Activated T-cell treated with anti-CD3 and anti-CD28 coated beads, Interleukin-2, amount 50 U/mL, for 24 hours (primary cell): ENCODE measurements at places on chromosomes 4 and X.

- DNase-seq = no peak
These were observed 12.6 kb downstream of the DCLK2 start for GRCh38 chr4:150090836-150091235.

DNA sequence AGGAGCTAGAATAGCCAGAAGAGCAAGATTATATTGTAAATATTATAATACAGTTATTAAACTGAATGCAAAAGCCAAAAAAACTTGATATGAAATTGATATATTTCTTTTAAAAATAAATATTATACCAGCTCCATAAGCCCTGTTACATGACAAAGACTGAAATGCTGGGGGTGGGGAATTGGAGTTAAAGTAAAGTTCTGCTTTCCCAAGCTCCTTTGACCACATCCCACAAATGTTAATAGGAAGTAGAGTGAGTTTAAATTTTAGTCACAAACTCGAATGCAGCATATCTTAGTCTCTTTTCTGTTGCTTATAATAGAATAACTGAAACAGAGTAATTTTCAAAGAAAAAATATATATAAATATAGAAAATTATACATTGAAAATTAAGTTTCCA lies 46.9 kb upstream of the NFKB1 start:
- no peak for DNase-seq

GRCh38 chrX:40524423-40524822 lies 56.3 kb upstream of the ATP6AP2 start:
- DNase-seq = no peak

DNA sequence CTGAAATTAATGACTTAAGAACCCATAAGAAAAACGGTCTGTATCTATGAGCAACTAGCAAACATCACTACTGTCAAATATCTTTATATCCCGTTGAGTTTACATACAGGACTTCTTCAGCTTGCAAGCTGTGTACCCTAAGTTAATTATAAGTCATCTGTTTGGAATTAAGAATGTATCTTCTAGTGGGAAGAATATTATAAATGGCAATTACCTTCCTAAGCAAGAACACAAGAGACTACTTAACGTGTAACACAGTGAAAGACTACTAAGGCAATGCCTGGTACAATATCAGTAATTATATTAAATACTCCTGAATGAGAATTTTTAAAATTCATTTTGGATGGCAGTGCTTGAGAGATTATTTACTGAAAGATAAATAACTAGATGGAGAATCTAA lies 58.5 kb downstream of the ADGRA3 start:
- no peak for DNase-seq

GRCh38 chr4:174358829-174359228 lies 75.1 kb downstream of the CEP44 start:
- no peak for DNase-seq

- DNase-seq = no peak
These were observed 36.7 kb upstream of the FBXW7 start for GRCh38 chr4:152572417-152573086.

DNA sequence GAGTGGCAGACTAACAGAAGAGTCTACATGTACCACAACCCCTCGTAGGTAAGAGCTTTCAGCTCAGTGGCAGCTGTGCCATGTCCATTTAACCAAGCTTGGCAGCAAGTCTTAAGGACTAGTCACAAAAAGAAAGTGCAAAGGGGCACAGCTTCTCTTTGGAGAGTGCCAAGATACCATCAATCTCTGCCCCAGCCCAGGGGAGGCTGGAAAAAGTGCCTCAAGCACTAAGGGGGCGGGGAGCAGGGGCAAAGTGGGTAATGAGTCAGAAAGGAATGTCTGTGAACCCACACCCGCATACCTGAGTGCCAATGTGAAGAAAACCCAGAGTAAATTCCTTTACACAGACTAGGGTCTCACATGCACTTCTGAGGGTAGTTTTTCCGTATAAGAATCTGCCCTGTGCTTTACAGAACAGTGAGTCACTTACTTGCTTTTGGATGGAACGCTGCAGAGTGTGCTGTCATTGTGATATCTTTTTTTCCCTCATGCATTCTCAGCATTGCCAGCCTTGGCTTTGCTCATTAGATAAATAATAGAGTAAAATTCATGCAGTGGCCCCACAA lies 219.8 kb downstream of the ZNF674 start:
- DNase-seq = peak; percentile 70

GRCh38 chrX:45240301-45240700 lies 39.6 kb upstream of the DIPK2B start:
- DNase-seq = no peak

DNA sequence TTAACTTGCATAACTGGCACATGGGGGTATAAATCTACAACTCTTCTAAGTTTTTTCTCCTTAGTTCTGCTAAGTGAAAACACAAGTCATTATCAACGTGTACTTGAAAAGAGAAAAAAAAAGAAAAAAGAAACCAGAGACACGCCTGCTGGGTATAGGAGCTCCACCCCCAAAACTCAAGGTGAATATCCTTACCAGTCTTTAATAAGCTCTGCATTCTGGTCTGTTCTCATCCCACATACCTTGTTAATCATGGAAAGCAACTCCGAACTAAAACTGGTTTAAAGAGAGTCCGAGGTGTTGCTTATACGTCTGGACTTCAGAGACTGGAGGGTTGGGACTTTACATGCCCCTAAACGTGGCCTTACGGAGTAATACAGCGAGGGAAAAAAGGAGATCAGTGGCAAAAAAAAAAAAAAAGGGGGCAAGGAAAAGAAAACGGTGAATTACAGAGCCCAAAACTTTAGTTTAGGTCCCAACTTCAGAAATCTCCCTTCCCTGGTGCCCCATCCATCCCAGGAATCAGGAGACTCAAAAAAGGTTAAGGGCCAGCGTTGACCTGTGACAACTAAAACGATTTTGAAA lies 1.0 kb downstream of the PGRMC2 start:
- no peak for DNase-seq

DNA sequence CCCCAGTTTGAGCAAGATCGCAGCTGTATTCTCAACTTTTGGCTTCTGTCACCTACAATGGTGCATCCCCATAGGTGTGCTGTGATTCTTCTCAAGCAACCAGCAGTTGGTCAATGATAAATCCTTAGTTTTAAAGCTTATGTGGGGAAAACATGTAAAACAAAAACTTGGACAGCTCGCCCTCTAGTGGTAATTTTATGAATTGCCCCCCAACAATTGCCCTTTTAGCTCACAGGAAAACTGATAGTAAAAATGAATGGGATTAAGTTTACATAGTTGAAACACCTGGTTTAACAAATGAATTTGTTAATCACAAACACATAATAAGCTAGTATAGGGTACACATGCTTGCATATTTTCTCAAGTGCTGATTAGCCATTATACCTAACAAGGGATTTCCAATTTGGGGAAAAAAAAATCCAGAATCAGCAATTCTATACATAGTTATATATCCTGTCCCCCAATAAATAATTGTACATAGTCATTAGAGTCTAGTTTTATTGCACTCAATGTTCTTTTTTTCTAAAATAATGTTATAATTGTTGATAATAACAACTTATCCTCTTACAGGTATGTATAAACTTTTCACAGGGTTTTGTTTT lies 30.1 kb downstream of the TEX13A start:
- no peak for DNase-seq

- no peak for DNase-seq
These were observed 963.3 kb upstream of the GRIA3 start for GRCh38 chrX:122220644-122221373.

- DNase-seq = no peak
These were observed 54.9 kb upstream of the FRAS1 start for GRCh38 chr4:78002260-78002659.

- no peak for DNase-seq
These were observed 117.7 kb downstream of the PPA2 start for GRCh38 chr4:105356194-105356593.

- DNase-seq = no peak
These were observed 11.4 kb downstream of the SYN1 start for GRCh38 chrX:47608130-47608810.

- DNase-seq = no peak
These were observed 135.1 kb downstream of the PLS3 start for GRCh38 chrX:115696039-115696438.

- no peak for DNase-seq
These were observed 168.7 kb upstream of the HAND2 start for GRCh38 chr4:173698557-173699262.

GRCh38 chrX:41095174-41095573 lies 9.9 kb downstream of the USP9X start:
- DNase-seq = no peak

- DNase-seq = no peak
These were observed 111.3 kb downstream of the ARHGAP10 start for GRCh38 chr4:147843162-147843561.

- DNase-seq = no peak
These were observed 45.9 kb downstream of the ADGRL3 start for GRCh38 chr4:61246034-61246433.

- DNase-seq = no peak
These were observed 69.8 kb upstream of the AMOT start for GRCh38 chrX:112910418-112910817.

DNA sequence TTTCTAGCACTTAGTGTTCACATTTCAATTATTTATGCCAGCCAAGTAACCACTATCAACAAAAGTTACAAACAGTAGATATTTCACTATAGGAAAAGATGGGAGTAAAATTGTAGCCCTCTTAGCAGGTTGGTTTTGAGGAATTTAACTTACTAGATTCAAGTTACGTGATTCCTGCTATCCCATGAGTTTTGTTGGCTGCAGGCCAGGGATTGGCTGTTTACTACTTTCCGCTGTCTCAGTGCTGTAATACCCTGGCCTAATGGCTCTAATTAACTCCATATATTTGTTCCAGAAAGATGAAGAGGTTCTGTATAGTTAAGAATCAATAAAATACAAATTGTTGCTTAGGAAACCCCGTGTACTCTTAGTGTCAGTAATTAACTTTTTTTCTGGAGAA lies 55.5 kb upstream of the MAGED1 start:
- DNase-seq = no peak

- DNase-seq = no peak
These were observed 497.9 kb upstream of the MAGEB18 start for GRCh38 chrX:25640276-25640675.

DNA sequence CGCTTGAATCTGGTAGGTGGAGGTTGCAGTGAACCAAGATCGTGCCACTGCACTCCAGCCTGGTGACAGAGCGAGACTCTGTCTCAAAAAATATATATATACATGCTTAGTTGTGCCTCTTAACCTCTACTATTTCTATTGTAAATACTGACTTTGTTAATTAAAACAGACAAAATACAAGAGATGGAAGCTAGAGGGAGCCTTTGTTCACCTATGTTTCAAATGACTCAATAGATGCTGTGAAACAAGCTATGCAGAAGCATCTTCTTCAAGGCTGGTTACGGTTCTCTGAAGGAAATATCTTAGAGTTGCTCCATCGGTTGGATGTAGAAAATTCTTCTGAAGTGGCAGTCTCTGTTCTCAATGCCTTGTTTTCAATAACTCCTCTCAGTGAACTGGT lies 6.2 kb downstream of the NCAPG start:
- no peak for DNase-seq

GRCh38 chr4:55438314-55438713 lies 42.6 kb downstream of the TMEM165 start:
- DNase-seq = no peak

- DNase-seq = no peak
These were observed 510.6 kb upstream of the DIPK2B start for GRCh38 chrX:45711231-45711630.

DNA sequence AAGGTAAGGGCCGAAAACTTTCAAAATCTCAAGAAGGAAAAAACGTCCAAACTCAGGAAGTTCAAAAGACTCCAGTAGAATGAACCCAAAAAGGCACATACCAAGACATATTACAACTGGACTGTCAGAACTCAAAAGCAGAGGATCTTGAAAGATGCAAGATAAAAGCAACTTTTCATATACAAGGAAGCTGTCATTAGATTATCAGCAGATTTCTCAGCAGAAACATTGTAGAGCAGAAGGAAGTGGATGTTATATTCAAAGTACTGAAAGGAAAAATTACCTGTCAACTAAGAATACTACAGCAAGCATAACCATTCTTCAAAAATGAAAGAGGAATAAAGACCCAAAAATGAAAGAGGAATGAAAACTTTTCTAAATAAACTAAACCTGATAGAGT lies 224.9 kb downstream of the FAT4 start:
- DNase-seq = no peak

- DNase-seq = no peak
These were observed 112.8 kb downstream of the MAGEB5 start for GRCh38 chrX:26328608-26329319.

DNA sequence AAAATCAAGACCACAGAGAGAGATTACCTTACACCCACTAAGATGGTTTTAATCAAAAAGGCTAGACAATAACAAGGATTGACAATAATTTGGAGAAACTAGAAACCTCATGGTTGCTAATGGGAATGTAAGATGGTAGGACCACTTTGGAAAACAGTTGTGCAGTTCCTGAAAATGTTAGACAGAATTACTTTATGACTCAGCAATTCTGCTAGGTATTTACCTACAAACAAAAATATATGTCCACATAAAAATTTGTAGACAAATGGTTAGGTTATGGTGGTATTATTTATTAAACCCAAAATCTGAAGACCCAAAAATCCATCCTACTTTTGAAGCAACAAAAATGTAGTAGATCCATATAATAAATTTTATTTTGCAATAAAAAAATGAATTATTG lies 1027.0 kb upstream of the ADGRL3 start:
- DNase-seq = no peak

GRCh38 chr4:48237996-48238645 lies 31.5 kb downstream of the TEC start:
- no peak for DNase-seq

- DNase-seq = no peak
These were observed 142.6 kb downstream of the EGF start for GRCh38 chr4:110055158-110055768.

DNA sequence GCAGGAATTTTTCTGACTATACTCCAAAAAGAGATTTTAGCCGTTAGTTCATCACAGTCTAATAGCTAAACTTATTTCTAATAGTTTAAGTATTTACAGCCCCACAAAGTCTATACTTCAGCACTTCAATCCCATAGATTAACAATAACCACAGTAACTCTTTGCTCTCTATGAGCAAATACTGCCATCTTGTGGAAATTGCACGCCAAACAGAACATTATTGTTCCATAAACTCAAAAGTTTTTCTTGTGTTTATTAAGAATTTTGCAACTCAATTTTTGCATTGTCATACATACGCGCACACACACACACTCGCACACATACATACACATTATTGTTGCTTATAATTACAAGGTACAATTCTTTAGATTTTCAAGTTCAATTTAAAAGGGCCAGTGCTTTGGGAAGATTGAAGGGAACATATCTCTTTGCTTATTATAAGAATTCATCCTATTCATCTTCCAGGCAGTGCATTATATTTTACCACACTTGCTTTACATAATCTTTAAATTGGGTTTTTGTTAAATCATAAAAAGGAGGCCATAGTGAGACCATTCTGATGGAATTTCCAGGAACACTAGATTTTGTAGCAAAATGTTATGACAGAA lies 63.8 kb upstream of the ATOH1 start:
- no peak for DNase-seq
